Stromal cell of bone marrow (primary cell): ENCODE measurements at places on chromosomes 6 and 20.
A peak's percentile ranks its signal among the peaks of the same experiment; 100 is the strongest.

- DNase-seq, result no peak
These were observed 32.3 kb upstream of the SLC23A2 start for GRCh38 chr20:5033566-5033965.

DNA sequence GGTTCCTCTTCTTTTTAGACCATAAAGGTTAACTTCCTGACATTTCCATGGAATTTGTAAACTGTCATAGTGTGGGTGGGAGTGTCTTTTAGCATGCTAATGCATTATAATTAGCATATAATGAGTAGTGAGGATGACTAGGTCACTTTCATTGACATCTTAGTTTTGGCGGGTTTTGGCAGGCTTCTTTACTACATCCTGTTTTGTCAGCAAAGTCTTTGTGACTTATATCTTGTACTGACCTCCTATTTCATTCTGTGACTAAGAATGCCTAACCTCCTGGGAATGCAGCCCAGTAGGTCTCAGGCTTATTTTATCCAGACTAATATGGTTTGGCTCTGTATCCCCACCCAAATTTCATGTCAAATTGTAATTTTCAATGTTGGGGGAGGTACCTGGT lies 149.6 kb upstream of the SYNCRIP start:
- DNase-seq, result no peak

DNA sequence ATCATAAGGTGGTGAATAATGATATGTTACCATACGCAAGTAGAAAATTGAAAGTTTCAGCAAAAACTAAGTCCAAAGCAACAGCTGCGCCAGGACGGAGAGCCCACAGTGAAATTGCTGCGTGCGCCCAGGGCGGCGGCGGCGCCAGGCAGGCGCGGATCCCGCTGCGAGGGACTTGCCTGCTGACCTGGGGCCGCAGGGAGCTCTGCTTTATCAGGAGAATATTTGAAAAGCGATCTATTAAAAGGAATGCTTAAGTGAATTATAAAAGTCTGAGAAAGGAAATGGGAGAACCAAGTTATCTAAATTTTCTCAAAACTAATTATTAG lies 85.4 kb downstream of the THBS2 start:
- no peak for DNase-seq

- DNase-seq, result no peak
These were observed 199.0 kb downstream of the PLCB1 start for GRCh38 chr20:8330785-8331695.

DNA sequence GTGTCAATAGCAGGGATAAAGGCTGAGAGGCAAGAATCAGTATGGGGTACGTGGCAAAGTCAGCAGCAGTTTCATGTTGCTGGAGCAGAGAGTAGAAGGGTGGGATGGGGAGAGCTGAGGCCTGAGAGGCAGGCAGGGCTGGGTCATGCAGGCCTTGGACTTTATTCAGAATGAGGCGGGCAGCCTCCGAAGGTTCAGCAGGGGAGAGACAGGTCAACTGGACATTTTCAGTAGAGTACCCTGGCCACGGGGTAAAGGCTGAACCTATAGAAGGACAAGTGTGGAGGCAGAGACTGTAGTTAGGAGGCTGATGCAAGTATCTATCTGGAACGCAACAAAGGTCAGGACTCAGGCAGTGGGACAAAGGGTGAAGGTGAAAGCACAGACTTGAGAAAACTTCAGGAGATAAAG lies 13.7 kb downstream of the NOTCH4 start:
- no peak for DNase-seq

GRCh38 chr6:72936766-72937559 lies 288.3 kb downstream of the KHDC1L start:
- no peak for DNase-seq

GRCh38 chr6:105135056-105135455 lies 44.8 kb downstream of the POPDC3 start:
- DNase-seq, result peak; percentile 25

DNA sequence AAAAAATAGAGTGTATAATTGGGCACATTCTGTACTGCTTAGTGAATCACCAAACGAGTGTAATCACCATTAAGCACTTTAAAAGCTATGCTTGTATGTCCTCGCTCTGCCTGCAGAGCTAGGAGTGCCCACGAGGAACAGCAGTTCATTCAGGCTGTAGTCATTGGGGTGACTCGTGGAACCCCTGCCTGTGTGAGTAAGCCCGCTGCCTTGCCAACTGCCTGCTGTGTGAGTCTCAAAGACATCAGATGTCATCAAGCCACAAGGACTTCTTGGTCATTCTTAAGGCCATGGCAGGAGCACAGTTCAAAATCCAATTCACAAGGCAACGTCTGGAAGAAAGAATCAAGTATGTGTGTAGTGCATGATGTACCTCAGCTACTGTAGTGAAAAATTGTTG lies 60.4 kb downstream of the FOXO3 start:
- DNase-seq, result peak; percentile 74

DNA sequence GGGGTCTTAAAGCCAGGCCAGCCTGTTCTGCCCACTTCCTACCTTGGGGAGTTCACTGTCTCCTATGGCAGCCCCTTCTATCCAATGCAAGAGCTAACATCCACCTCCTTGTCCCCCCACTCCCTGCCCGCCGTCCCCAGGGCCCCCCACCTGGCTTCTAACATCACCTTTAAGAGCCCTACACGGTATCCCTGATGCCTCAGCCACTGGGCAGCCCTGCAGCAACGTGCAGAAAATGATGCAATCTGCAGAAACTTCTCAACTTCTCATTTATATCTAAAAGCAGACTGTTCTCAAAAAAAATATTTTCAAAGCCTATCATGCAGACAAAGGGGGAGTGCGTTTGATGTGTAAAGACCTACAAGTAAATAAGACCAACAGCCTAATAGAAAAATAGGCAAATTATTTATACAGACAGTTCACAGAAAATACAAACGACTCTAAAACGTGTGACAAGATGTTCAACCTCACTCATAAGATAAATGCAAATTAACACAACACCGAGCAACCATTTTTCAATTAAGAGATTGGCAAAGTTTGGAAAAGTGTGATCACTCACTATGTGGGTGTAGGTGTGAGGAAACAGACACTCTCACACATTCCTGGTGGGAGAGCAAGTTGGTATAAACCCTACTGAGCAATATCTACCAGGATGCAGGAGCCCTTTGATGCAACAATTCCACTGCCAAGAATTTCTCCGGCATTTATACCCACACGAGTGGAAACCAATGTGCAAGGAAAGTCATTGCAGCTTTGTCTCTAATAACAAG lies 15.1 kb upstream of the HCK start:
- DNase-seq, result no peak

- no peak for DNase-seq
These were observed 349.9 kb downstream of the ZFAND3 start for GRCh38 chr6:38169221-38169976.

DNA sequence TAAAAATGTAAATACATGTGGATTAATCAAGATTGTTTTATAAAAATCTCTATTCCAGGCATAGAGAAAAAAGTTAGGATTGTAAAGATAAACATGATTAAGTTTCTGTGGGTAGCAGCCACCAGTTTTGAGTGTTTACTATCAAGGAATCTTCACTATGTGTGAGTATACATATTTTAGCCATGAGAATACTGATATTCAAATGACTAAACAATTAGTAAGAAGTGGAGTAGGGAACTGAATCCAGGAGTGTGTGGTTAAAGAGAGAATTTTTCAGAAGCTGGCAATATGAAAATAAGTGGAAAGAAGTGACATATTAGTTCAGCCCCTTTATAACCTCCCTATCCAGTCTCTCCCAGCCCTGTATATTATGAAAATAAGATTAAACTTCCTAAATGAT lies 10.3 kb downstream of the ELOVL2 start:
- no peak for DNase-seq

- DNase-seq, result no peak
These were observed 590 bp downstream of the C20orf204 start for GRCh38 chr20:64036346-64037198.

GRCh38 chr6:166046226-166046625 lies 121.4 kb downstream of the TBXT start:
- peak; percentile 78 for DNase-seq

DNA sequence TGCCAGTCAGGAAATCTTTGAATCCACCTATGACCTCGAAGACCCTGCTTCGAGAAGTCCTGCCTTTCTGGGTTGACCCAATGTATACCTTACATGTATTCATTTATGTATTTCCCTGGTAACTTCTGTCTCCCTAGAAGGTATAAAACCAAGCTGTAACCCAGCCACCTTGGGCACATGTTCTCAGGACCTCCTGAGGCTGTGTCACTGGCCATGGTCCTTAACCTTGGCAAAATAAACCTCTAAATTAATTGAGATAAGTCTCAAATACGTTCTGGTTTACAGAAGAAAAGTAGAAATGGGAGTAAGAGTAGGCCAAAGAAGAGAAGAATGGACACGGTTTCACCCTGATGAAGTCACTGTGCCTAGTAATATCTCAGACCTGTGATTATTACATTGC lies 30.0 kb upstream of the PPP1R3G start:
- DNase-seq, result no peak

- DNase-seq, result no peak
These were observed 239.0 kb upstream of the CITED2 start for GRCh38 chr6:139613496-139613895.

GRCh38 chr6:25178336-25179035 lies 100.7 kb upstream of the CARMIL1 start:
- DNase-seq, result no peak

GRCh38 chr6:136059308-136059707 lies 190.8 kb downstream of the MTFR2 start:
- DNase-seq, result no peak

DNA sequence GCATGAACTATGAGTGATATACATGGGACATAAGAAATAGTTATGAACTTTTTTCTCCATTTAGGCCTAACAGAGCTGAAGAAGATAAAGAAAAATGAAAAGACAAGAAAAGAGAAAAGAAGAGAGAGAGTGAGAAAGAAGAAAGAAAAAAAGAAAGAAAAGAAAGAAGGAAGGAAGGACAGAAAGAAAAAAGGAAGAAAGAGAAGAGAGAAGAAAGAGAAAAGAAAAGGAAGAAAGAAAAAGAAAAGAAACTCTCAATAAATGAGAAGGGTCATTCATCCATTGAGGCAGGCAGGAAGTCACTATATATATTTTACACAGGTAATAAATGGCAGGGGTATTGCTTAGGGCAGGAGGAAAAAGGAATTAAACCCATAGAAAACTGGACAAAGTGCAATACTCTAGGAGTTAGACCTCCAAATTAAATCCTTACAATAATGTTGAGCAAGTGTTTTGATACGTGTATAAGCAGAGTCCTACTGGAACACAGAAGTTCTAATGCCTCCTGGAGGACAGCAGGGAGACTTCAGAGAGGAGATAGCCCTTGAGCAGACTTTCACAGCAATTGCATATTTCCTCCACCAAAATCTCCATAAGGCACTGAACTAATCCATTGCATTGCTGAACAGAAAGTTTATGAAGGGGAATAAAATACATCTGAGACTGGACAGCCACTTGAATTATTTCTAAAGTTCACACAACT lies 86.4 kb upstream of the TENT5A start:
- no peak for DNase-seq

DNA sequence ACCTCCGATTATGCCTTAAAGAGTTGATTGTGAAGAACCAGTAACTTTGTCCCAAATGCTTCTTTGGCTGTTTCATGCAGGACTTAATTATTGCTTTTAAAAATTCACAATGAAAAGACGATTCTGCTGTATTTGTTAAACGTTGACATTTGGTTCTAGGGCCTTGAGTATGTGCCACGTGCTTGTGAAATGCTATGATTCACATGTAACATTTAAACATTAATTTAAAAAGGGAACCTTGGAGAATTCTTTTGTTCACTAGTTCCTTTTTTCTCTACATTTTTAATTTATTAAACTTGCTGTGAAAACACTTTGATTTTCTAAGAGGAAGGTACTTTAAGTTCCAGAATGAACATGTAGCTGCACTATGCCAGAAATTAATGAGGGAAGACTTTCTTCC lies 9.5 kb downstream of the GZF1 start:
- DNase-seq, result no peak

DNA sequence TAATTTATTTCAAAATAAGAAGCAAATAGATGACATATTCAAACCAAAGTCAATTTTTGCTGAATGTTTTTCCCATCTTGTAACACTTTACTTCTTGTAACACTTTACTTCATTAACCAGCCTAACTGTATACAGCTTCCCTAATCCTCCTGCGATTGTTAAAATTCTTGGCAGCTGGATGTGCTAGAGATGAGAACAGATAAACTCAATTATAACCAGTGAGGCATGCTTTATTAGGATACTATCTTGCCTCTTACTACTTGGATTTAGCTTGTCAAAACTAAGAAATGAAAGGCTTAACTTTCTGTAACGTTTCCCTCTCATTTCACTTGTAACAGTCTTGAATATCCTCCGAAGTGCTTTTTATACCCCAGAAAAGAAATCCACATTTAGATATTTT lies 94.1 kb upstream of the BMP5 start:
- no peak for DNase-seq

GRCh38 chr6:155333414-155333813 lies 19.1 kb upstream of the TFB1M start:
- DNase-seq, result no peak

DNA sequence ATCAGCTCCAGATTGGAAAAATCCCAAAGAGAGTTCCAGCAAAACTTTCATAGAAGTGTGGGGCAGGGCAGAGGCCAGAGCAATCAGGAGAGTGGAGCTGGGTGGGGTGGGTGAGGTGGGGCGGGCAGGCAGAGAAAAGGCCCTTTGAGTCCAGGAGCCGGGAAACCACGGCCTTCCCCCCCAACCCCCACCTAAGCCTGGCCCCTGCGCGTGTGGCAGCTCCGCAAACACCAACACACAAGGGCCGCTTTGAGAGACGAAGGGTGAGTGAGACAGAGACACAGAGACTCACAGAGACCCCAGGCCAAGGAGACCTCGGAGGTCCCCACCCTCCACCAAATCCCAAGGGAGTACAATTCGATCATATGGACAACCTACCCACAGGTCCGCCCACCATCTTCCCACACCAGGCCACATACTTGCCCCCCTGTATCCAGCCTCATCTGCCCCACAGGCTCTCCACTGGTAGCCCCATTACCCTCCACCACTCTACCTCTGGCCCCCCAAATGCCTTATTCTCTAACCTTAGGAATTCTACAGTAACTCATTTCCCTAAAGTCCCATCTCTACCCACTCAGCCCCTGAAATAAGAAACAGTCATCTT lies 1.7 kb downstream of the COL11A2 start:
- no peak for DNase-seq

DNA sequence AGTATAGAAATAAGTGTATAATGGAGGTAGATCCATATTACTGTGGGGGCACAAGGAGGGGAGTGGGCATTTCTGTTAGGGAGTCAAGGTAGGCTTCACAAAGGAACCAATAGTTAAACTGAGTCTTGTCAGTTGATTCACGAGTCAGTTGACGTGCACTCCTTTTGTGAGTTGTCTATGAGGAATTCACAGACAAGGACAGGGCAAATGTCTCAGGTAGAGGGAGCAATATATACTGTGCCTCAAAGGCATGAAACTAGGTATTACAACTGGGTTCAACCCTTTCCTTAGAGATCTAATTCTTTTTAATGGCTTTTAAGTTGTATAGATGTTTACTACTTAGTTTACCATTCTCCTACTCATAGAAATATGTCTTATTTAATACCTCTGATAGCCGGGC lies 11.0 kb downstream of the TMEM14C start:
- no peak for DNase-seq
